Memory B cell (primary cell): ENCODE measurements at places on chromosomes 6 and 20.

GRCh38 chr20:56788671-56789610 is 159.8 kb downstream of the TFAP2C start:
- no peak for DNase-seq

DNA sequence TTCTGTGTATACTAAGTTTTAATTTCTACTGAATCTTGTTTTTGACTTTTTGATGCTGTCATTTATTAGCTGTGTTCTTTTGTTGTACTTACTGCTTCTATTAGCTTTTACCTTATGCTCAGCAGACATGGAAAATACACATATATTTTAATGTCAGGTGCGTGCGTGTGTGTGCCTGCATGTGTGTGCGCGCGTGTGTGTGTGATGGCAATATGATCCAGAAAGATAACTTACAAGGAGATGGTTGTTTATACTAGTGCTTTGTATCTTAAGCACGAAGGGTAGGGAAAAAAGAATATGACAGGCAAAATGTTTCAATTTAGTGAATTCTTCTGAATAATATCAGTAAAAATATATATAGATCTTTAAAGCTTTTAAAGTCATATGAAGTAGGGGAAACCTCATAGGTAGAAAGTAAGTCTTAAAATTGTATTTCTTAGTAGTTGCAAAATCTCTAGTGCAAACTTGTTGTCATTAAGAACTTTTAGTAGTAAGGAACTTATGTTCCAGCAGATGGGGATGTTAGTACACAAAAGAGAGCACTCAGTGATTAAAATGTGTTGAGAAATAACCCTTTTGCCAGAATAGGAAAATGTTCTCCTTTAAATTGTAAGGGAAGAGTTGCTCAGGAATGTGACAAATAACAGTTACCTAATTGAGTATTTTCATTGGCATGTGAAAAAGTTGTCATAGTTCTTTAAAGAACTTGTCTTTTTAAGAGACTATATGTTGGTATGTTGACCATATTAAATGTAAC is 13.2 kb downstream of the QKI start:
- no peak for DNase-seq

GRCh38 chr6:8195040-8195713 is 92.8 kb upstream of the EEF1E1 start:
- DNase-seq = no peak

GRCh38 chr6:52049252-52050050 is 38.0 kb downstream of the PKHD1 start:
- DNase-seq = no peak

- no peak for DNase-seq
Measured at GRCh38 chr6:40440053-40440452, 147.1 kb downstream of the LRFN2 start.

DNA sequence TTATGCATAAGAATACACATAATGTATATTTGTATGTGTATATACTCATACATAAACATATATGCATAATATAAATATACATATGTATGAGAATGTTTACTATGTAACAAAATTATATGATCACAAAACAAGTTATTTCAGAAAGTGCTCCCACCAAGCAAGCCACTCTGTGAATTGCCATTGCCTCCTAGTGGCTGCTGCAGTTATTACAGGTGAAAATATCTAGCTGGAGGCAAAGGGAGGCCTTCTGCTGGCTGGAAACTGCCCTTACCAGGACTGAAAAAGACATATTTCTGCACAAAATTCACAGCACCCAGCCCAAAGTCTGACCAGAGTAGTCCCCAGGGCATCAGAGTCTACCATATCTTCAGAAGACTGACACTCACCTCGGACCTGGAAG is 14.4 kb upstream of the ADAM33 start:
- no peak for DNase-seq

DNA sequence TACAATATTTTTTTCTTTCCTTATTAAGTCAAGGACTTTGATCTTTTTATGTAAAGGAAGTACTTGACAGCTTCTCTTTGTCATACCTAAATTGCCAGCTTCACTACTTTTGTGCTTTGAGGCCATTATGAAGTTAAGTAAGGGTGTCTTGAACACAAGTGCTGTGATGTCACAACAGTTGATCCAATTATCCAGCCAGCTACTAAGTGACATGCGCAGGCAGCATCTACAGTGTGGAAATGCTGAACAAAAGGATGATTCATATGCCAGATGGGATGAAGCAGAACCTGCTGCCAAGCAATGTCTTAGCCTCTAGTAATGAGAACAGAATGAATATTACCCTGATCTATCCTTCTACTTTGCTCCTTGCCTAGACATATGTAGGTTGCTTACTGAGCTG is 68.3 kb upstream of the TMEM244 start:
- no peak for DNase-seq

DNA sequence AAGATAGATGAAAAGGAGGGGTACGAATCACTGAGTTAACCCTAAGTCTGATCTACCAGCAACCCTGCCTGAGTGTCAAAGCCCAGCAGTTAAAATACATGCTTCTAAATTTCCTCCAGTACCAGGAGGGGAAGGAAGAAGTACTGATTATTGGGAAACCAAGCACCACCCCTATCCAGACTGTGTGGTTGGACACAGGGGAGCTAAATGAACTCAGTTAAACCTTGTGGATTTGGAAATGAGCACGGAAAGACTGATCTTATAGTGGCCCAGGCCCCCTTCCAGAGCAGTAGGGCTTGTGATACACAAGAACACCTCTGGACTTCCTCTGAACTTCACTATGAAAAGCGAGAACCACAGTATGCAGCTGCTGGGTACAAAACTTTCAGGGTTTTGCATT is 585.6 kb downstream of the MAFB start:
- no peak for DNase-seq
